ENCODE measurements at places on chromosomes 7 and 10. TPM values are rescaled to one million over a fixed set of nuclear protein-coding genes. Genes with fewer than 3 reads are reported as not detected.

HYAL4 gene
- 0.86 TPM for total RNA-seq

HTRA1 gene
- 39.1 TPM for total RNA-seq

C10orf62 gene
- 0.10 TPM for total RNA-seq

NPC1L1 gene
- total RNA-seq = not detected

GNGT1 gene
- total RNA-seq = not detected

DENND10 gene
- total RNA-seq = 67.7 TPM
